ENCODE measurements at places on chromosomes 2 and 18.

DNA sequence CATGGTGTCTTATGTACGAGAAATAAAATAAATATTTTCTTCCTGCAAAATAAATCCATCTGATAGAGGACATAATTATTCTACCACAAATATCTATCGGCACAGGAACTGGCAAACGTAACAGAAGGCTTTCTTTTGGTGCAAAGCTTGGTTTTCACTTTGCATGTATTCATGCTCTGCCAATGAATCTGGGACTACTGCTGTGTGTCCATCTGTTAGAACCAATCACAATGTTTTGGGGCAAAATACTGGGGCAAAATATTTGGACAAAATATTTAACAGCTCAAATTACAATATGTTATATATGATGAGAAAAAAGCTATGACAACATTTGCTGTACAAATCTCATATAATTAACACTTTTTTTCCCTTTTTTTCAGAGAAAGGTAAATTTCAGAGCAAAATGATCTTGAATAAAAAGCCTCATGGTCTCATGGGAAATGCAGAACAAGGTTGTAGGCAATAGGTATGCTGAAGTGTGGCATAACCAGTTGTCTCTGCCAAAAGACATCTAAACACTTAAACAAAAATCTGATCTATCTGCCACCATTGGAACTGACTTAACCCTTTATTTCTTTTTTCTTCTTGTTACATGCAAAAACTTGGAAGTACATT is 923.2 kb downstream of the CPS1 start:
- no peak for DNase-seq

DNA sequence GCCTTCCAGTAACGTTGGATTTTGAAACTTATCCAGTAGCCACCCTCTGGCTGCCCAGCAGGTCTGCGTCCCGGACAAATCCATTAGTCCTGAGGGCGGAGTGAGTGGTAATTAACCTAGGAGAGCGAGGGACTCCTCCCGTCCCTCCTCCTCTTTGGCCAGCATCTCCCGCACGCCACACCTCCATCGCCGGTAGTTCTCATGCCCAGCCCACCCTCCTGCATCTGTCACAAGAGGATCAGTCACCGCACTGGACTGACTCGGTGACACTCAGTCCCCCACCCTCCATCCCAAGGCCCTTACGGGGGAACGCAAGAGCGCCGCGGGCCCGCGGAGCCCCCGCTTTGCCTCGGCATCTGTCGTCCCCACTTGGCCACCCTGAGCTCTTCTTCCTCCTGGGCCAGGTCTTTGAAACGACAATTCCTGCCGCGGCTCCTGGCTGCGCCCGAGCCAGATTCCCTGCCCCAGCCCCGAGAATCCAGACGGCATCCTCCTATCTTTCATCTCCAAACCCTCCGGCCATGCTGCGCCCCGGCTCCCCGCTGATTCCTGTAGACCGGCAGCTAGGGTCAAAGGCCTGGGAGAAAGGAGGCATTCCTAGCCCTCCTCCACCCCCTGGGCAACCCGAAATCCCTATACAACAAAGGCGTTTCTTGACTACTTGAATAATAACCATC is 77.5 kb downstream of the EIF2AK3 start:
- no peak for DNase-seq

- DNase-seq = no peak
Observed at GRCh38 chr2:121348128-121348740, 63.2 kb upstream of the TFCP2L1 start.

- no peak for DNase-seq
Observed at GRCh38 chr2:237547841-237548416, 18.4 kb upstream of the PRLH start.

- no peak for DNase-seq
Observed at GRCh38 chr2:218856896-218857243, 2.7 kb upstream of the WNT6 start.

DNA sequence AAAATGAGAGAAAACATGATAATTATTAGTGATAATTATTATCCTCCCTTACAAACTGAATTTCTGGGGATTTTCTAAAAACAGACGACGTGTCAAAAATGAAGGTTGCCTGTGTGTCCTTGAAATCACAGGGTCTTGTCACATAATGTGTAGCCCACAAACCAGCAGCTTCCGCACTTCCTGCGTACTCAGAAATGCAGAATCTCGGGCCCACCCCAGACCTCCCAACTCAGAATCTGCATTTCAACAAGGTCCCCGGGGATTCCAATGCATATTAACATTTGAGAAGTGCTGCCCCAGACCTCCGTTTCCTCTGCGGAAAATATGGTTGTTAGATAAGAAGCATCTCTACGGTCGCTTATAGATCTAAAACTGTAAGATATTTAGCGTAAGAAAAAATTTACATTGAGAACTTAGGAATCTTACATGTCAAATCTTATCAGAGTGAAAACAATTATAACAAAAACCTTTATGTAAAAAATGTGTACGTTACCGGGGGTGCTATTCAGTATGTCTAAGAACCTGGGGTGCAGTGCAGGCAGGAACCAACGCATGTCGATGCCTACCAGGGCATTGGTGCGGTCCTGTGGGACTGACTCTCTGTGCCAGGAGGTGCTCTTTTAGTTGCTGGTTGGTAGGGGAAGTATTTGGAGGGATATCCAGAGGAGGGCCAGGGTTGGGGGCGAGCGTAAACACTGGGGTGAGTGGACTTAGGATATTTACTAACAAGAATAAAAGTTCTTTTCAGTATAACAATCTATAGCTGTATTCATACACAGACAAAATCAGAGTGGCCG is 15.2 kb downstream of the CDKL4 start:
- no peak for DNase-seq

DNA sequence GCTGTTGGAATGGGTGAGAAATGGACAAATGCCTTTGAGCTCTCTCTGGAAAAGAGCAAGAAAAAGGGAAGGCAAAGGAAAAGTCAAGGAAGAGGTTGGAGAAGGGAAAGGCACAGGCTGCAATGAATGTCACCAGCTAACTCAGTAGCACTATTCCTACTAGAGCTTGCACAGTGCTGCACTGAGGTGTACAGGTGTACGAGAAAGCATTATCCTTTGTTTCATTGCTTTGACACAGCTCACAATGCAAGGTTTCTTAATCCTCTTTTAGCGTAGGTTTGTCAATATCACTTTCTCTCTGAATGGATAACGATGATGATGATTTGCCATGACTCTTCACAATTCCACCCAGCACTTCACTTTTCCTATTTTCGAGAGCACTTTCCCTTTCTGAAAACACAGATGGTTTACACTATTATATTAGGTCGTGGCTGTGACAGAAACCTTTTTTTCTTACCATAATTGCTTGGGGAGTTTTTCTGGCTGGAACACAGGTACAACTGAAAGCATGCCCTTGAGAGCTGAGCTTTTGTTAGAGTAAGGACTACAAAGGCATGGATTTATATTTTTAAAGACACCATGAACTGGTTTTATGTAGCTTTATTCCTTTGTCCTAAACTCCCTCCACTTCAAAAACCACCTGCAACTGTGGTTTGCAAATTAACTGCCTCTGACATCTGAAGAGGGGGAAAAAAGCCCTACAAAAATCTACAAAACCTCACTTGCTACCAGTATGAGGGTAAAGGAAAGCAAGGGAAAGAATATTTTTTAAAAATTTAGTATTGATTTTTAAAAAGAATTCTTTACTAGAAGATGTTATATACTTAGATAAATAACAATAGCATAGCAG is 265.5 kb downstream of the TGIF1 start:
- DNase-seq = no peak

GRCh38 chr2:160334028-160334741 is 134.1 kb upstream of the ITGB6 start:
- DNase-seq = no peak

GRCh38 chr18:57859314-57859713 is 56.2 kb upstream of the ATP8B1 start:
- DNase-seq = peak; percentile 25

DNA sequence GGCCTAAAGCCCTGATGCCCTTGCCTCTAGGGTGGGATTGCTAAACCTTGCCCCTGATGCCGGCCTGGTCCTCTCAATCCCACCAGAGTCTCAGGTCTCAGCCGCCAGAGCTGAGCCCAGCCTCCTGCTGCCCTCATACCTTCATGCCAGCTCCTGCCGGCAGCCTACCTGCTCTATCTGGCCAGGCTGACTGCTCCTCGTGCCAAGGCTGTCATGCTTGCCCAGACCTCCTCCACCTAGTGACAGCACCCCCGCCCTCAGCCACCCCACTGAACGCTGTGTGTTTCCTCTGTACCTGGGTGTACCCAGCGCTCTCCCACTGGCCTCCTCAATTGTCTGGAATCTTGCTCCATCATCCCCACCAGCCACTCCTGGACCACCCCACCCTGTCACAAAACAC is 120.1 kb downstream of the CACNB4 start:
- no peak for DNase-seq
